Kidney tubule cell (primary cell): ENCODE measurements at places on chromosomes 7 and 10.

DNA sequence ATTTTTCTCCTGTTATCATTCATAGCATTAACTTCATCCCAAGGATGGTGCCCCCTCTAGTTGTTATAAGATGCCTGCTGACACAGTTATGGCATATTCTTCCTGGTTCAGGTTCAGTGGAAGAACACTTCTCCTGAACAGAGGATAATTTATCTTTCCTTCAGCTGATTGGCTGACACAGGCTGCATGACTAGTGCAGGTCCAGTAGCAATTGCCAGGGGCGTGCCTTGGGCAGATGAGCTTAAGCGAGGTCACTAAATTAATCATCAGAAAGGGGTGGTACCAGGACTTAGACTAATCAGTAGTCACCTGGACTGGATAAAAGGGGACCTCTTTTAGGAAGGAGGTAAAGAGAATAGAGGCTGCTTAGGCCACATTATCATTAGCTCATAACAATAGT, 42.3 kb downstream of the BZW2 start:
- peak; percentile 58 for DNase-seq

DNA sequence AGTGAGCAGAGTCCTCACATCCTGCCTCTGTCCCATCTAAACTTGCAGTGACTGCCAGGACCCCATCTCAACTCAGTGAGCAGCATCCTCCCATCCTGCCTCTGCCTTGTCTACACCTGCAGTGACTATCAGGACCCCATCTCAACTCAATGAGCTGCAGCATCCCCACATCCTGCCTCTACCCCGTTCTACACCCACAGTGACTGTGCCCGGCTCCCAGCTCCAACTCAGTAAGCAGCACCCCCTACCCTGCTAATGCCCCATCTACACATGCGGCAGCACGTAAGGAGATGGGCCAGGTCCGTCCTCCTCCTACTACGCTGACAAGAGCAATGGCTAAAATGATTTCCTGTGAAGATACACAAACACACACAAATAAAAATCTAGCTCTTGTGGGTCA, 65.5 kb downstream of the TNS3 start:
- DNase-seq = no peak

DNA sequence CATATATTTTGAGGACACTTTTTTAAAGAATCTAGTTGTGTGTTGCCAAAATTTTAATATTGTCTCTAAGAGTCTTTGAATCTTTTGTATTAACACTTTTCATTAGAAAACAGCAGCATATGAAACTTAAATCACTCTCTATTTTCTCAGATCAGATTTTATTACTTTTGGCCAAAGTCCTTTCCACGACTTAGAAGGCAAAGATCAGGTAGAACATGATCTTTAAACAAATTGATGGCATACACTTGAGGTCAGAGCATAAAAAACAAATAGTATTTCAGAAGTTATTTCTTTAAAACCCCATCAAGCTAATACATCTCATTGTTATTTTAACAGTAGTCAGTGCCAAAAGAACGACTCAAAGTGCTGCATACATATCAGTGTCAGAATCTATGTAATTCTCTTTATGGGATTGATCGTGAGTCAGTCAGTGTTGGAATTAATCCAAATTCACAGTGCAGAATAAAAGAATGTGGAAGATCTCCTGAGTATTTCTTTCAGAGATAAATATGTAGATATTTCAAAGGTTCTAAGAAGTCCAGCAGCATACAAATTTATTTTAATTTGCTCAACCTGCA, 9.6 kb upstream of the AGMO start:
- no peak for DNase-seq

GRCh38 chr10:74582566-74582965, 243.8 kb upstream of the KAT6B start:
- no peak for DNase-seq

DNA sequence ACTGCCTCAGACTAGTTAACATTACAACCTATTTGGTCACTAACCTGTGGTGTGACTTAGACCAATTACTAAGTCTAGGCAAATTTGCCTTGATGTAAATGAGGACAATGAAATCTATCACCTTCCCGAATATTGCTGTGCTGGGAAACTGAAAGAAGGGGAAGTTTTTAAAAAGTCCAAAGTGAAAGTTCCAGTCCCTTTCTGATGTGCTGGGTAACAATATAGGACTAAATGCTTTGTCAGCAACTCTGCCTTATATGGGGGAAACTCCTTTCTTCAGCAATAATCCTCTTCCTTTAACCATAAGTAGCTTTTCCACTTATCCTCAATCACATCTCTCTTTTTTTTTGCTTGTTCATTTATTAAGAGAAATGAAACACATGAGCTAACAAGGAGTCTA, 3.9 kb downstream of the PIK3AP1 start:
- DNase-seq = no peak

DNA sequence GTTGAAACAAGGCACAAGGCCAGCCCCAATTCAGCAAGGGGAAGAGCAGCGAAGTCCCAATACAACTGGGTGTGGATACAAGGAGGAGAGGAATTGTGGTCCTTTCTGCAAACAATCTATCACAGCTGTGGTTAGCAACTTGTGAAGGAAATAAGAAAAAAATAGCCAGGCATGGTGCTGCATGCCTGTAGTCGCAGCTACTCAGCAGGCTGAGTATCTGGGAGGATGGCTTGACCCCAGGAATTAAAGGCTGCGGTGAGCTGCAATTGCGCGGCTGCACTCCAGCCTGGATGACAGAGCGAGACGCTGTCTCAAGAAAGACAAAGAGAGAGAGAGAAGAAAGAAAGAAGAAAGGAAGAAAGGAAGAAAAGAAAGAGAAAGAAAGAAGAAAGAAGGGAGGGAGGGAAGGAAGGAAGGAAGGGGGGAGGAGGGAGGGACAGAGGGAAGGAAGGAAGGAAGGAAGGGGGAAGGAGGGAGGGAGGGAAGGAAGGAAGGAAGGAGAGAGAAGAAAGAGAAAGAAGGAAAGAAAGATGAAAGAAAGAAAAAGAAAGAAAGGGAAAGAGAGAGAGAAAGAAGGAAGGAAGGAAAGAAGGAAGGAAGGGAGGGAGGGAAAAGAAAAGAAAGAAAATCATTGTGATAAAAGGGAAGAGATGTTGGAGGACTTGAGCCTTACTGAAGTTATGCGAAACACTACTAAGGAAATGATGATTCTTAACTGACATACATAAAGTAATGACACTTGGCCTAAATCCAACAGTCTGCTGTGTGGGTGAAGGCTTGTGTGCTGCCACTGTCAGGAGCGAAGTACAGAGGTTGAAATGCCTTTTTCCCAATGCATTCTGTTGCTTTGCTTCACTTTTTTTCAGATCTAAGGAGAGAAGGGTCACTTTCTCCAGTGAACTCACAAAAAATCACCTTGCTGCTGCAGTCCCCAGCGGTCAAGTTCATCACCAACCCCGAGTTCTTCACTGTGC, 117.0 kb upstream of the STK17A start:
- DNase-seq = peak; percentile 29

- DNase-seq = peak; percentile 90
These were observed 80.4 kb upstream of the CDK6 start for GRCh38 chr7:92916770-92917224.

GRCh38 chr7:69928621-69929020, 330.3 kb downstream of the AUTS2 start:
- no peak for DNase-seq

DNA sequence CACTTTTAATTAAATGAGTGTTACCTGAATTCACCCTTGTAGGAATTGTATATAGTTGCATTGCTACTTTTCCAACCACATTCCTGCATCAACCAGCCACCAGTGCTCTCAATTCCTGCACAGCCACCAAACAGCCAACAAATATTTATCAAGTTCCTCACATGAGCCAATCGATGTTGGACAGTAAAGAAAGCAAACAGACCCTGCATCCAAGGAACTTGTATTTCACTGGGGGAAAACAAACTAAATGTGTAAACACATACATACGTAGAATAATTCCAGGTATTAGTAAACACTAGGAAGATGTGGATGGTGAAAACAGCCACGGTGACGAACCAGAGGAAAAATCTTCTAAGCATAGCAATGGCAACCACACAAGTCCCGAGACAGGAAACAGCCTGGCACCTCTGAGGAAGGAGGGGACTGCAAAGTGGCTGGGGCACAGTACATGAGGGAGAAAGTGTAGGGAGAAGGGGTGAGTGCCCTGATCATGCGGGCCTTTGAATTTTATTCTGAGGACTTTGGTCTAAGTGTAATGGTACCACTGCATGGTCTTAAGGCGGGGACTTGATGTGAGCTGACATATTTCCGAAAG, 111.2 kb downstream of the XRCC2 start:
- no peak for DNase-seq

DNA sequence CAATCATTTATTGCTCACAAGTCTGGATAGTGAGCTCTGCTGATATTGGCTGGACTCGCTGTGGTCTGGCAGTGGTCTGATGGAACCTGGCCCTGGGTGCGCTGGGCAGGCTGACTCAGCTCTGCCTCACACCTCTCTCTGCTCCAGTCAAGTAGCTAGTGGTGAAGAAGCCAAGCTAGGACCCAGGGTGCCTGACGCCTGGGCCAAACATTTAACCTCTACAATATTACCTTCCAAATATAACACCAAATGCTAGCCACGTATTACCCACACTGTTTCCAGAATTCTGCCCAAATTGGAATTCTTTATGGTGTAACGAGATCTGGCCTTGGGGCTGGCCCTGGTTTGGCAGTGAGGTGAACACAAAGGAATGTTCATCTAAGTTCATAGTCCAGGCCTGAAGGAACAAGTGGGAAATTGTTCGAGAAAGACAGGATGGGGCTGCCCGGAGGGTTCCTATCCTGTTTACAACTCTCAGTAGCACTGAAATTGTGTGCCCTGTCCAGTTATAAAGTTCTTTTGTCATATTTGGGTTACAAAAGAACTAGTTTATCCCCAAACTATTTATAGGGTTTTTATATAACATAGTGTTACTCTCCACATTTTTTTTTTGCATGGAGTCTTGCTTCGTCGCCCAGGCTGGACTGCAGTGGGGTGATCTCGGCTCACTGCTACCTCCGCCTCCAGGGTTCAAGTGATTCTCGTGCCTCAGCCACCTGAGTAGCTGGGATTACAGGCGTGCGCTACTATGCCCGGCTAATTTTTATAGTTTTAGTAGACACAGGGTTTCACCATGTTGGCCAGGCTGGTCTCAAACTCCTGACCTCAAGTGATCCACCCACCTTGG, 16.3 kb downstream of the OR2AE1 start:
- peak; percentile 93 for DNase-seq

DNA sequence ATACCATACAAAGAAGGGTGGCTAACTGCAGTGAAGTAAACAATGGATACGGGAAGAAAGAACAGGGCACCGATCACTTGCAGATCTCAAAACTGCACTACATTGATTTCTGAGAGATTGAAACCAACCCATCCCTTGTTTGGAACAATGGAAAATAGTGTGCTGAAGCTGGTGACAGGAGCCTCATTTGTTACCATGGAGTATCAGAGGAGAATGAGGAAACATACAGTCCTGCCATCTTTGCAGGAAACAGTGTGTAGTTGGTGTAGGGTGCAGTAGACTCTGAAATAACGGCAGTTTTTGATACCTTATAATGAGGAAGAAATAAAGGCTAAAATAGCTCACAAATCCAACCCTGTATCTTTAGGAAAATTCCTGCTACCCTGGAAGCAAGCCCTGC, 118.5 kb downstream of the ARHGAP21 start:
- DNase-seq = no peak

- no peak for DNase-seq
These were observed 131.6 kb downstream of the NRBF2 start for GRCh38 chr10:63264617-63265221.

- DNase-seq = no peak
These were observed 165.3 kb downstream of the AGMO start for GRCh38 chr7:15396210-15397158.

GRCh38 chr7:128888756-128889095, 21.8 kb downstream of the KCP start:
- no peak for DNase-seq

- DNase-seq = no peak
These were observed 171.5 kb downstream of the CCSER2 start for GRCh38 chr10:84499846-84500245.

DNA sequence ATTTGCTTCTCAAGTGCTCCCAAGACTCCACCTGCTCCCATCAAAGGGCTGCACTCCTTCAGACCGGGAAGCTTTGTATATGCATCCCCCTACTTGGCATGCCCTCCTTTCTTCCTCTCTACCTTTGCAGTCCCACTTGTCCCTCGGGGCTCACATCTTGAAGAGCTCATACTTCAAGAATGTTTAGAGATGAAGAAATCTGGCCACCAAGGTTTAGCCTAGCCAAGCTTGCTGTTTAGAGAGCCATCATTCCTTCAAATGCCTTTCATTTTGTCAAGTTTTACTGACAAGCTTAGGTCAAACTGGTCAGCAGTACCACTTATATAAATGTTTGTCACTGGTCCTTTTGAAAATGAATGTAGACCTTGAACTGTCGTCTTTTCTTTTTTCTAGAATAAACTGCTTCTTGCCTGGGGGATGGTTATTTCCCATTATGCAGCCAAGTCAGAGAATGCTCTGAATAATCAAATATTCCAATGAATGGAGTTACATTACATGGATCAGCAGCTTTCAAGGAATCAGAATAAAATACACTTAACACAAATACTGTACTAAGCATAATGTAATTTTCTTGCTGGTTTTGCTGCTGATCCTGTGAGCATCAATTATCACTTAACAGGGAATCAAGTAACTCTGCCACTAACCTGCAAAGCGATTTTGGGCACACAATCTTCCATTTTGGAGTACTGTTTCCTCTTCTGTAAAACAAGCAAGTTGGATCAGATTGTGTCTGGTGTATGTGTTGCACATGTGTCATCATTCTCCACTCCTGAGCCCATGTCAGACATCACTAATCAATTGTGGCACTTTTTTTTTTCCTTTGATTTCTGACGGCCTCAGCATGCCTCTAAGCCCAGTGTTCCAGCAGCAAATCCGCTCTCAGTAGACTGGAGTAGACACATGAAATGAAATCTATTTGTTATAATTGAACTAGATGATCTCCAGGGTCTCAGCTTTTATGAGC, 357.9 kb downstream of the PTEN start:
- no peak for DNase-seq

- DNase-seq = no peak
These were observed 179.4 kb downstream of the ELFN1 start for GRCh38 chr7:1849351-1850041.

GRCh38 chr7:51965454-51965853, 648.8 kb upstream of the COBL start:
- no peak for DNase-seq

GRCh38 chr10:110657973-110658691, 14.0 kb downstream of the RBM20 start:
- DNase-seq = peak; percentile 47

DNA sequence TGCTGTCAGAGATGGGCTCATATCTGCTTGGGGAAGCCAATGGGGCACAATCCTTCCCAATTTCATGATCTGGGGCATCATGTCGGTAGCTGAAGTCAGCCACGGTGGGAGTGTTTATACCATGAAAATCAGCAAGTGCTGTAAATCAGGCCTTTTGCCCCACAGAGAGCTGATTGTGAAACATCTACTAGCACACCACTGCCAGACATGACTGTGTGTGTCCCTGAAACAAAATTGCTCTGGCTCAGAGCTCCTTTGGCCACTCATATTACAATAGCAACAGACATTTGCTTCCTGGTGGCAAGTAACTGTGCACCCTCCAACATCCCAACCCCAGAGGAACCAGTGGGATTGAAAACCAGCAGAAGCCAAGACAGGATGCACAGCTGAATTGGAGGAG, 23.7 kb downstream of the GPR26 start:
- DNase-seq = no peak
